ENCODE measurements at places on chromosomes 12 and 14. TPM values are rescaled to one million over a fixed set of nuclear protein-coding genes. Genes with fewer than 3 reads are reported as not detected.

The OTX2 gene
- not detected for total RNA-seq

The IAPP gene
- total RNA-seq = not detected

The KRT75 gene
- not detected for total RNA-seq

The COL2A1 gene
- 0.03 TPM for total RNA-seq

DNA sequence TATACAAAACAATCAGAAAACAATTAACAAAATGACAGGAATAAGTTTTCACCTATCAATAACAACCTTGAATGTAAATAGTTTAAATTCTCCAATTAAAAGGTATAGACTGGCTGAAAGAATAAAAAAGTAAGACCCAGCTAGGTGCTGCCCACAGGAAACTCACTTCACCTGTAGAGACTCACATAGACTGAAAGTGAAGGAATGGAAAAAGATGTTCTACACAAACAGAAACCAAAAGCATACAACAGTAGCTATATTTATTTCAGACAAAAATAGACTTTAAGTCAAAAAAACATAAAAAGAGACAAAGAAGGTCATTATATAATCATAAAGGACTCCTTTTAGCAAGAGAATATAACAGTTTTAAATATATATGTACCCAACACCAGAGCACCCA lies 152.4 kb upstream of the PWP1 start:
- no peak for DNase-seq

GRCh38 chr12:130213249-130213648 lies 51.0 kb downstream of the FZD10 start:
- no peak for DNase-seq

DNA sequence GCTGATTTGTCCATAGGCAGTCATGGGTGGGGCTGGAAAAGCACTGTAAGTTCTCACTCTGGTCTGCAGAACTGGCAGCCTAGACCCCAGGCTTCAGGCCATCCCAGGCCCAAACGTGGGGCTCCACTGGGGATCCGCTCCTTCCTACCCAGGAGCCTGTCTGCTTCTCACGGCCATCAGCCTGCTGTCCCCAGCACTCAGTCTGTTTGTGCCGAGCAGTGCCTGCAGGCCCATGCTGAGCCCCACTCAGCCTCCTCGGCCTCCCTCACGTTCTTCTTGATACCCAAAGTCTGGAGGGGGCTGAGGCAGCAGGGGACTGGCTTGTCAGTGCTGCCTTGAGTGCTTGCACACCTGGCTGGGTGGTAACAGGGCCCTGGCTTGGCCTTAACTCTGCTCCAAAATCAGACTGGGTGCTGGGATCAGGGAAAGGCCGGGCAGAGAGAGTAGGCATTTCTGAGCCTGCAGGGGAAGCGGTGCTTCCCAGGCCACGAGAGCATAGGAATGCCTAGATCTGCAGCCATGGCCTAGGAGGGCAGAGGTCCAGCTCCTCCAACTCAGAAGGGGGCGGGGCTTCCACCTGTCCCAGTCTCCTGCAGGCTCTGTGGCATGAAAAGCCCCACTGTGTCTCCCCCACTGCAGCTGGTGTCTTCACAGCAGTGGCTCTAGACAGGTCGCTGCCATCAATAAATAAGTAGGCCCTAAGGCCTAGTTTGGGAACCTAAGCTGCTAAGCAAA lies 772.4 kb upstream of the FBXO33 start:
- no peak for DNase-seq

- DNase-seq = no peak
Observed at GRCh38 chr14:105250986-105251385, 2.7 kb downstream of the BTBD6 start.

DNA sequence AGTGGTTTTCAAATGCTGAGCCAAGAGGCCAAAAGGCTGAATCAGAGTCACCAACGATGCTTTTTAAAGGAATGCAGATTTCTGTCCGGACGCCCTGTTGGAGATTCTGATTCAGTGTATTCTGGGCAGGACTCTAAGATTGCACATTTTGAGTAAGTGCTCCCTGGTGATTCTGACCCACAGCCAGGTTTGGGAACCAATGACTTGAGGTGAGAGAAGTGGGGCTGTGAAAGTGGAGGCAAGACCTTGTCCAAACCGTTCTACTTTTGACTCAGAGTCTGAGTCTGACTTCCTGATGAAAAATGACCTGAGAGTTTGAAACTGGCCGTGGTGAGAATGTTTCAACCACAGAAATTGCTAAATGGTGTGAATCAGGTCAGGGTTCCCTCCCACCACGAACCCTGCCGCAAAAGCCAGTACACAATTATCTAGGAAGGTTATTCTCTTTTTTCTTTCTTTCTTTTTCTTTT lies 90.2 kb downstream of the NTN4 start:
- no peak for DNase-seq

DNA sequence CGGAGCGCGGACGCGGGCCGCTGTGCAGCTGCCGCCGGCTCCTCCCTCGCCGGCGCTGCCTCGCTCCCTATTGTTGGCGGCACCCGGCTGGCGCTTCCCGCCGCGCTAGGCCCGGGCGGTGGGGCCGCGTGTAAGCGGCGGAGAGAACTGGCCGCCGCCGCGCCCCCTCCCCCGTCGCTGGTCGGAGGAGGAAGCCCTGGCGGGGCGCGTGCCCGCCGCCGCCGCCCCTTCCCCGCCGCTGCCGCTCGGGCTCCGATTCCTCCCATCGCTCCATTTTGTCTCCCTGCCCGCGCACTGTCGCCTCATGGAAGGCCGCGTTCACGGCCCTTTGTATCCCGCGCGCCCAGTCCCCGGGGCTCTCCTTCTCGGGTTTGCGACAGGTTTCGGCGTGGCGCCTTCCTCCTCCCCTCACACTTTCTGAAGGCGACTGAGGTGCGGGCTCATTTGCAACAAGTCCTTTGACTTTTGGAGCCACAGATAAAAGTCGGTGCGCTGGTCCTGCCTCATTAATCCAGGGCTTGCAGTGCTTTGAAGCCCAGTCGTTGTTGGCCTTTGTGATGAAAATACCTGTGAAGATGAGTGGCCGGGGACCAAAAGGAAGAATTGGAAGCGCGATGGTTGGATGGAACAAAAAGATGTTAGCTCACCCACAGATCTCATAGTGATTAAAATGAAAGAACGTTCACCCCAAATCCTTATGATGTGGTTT lies 707 bp downstream of the CPSF6 start:
- peak; percentile 24 for DNase-seq

DNA sequence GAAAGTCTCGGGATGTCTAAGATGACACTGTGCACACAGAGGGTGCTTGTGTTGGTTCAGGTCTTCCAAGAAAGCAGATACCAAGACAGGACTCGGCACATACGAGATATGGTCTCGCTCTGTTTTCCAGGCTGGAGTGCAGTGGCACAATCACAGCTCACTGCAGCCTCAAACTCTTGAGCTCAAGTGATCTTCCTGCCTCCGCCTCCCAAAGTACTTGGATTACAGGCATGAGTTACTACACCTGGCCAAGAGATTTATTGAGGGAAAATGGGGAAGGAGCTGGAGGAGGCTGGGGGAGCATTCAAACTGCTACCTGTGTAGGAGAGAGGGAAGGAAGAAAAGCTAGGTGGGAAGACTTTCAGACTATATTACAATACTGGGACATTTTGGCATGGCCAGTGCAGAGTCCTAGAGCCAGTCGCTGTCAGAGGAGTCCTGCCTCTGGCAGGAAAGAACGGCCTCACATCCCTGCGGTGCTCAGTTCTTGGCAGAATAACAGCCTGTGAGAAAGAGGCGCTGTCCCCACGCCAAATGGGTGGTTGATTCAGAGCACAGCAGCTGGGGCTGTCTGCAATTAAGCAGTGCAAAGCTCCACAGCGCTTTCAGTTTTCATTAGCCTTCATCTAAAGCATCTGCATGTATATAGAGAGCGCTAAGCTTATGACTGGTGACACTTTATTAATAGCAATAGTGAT lies 18.3 kb downstream of the SLC17A8 start:
- no peak for DNase-seq

DNA sequence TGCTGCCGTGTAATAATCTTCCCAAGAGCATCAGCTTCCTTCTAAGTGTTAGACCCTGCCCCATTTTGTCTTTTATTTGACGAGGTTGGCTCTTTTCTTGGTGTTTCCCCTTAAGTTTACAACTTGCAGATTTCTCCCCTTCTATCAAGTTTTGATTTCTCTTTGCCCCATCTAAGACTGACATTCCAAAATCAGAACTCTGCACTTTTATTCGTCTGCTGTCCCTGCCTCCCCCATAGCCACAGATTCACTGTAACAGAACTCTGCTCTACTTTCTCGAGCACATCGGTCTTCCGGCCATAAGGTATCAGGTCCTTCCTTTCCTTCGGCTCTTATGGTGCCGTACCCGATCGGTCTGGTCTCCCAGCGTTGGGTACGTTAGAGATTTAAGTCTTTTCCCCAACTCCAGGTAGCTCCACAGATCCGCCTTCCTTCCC lies 563 bp downstream of the DCP1B start:
- no peak for DNase-seq

GRCh38 chr14:79412822-79413221 lies 798.5 kb downstream of the DIO2 start:
- no peak for DNase-seq

GRCh38 chr14:54881761-54882401 lies 20.7 kb downstream of the GCH1 start:
- DNase-seq = no peak
